ENCODE measurements at places on chromosomes 16 and 17.

DNA sequence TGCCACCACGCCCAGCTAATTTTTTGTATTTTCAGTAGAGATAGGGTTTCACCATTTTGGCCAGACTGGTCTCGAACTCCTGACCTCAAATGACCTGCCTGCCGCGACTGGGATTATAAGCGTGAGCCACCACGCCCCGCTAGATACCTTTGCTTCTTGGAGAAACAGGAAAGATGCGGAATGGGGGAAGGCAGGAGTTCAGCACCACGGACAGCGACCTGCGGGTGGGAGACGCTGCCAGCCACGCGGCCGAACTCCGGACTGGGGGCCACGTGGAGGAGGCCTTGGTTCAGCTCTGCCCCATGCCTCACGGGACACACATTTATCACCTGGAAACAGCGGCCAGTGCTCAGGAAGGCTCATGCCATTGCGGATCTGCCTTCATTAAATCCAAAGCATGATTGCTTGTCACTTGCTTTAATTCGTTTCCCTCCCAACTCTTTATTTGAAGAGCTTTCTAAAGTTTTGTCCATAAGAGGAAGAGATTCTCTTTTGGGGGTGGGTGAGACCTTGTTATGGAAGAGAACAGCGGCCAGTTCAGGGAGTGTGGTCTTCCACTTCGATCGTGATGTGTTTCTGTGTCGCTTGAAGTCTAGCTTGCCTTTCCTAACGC is 219.9 kb downstream of the ENGASE start:
- DNase-seq: peak; percentile 42

- DNase-seq: no peak
Observed at GRCh38 chr17:80108036-80108971, 6.9 kb downstream of the GAA start.

GRCh38 chr17:73986641-73987177 is 216.8 kb upstream of the RPL38 start:
- no peak for DNase-seq

DNA sequence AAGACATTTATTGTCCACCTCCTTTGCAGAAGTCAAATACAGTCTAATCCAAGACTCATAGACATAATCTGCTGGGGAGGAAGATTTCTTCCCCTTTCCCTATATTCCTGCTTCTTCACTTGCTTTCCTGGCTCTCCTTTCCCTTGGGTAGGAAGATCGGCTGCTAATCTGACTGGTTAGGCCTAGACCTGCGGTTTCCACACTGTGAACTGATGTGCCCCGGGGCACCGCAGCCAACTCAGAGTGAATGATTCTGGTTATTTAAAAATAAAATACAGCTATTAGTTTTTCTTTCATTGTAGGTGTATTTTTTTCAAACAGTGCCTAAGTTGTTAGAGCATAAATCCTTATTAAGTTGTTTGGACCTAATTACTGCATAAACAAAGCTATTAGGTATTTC is 78.9 kb downstream of the DNAH3 start:
- DNase-seq: no peak

- DNase-seq: peak; percentile 70
Observed at GRCh38 chr17:40303009-40303657, 5.8 kb upstream of the RARA start.

GRCh38 chr16:60810250-60810649 is 1226.0 kb downstream of the CDH8 start:
- no peak for DNase-seq

DNA sequence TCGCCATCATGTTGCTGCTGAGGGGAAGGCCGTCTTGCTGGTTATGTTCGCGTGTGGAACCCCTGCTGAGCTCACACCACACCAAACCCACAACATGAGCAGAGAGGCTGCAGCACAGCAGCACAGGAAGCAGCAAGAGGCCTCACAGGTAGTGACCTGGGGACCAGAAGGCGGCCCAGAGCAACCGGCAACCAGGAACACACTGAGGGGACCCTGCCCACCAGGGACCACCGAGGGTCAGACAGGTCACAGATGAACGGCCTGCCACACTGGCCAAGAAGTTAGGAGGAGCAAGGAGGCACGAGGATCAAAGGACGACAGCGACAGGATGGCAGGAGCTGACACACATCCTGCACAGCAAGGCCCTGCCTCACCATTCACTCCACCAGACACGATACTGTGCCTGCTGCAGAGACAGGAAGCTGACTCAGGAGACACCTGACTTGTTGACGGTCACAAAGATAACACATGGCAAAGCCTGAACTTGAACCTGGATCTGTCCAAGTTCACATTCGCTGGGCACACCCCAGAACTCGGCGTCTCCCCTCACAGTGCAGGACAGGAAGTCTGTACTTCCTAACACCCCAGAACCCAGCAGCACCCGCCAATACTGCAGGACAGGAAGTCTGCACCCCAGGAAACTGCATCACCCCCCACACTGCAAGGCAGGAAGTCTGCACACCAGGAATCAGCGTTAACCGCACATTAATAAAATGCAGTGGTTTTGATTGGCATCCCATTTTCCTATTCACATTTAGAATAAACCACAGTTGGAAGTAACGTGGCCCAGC is 98.5 kb downstream of the ZNF778 start:
- peak; percentile 82 for DNase-seq

DNA sequence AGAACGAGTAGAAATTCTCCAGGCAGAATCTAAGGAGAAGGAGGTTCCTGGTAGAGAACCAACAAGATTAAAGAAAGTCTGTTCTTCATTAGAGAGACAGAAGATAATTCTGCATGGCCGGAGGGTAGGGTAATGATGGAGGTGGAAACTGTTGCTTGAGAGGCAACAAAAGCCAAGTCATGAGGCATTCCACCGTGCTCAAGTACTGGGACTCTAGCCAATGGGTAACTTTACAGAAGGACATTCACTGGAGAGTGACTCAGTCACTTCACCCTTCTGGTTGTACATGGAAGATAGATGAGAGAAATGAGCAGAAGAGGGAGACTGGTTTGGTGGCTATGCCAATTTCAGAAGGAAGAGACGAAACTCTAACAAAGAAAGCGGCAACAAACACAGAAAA is 53.6 kb upstream of the ANKFN1 start:
- no peak for DNase-seq

GRCh38 chr17:22265807-22266206 is 573.5 kb downstream of the KCNJ18 start:
- no peak for DNase-seq

DNA sequence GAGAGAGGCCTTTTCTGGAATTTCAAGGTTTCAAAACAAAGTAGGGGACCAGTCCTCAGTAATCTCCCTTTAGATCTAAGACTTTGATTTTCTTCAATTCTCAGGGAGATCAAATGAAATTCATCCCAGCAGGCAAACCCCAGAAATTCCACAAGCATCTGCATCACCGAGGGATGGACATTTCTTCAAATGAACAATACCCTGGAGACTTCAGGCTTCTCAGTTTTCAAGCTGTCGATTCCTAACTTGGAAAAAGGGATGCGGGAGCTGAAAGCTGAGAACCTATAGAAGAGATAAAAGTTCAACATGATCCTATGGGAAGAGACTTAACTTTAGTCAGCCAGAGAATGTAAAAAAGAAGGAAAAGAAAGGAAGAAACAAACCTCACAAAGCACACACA is 296.9 kb upstream of the CDH5 start:
- DNase-seq: no peak

GRCh38 chr16:8828541-8829165 is 31.0 kb downstream of the PMM2 start:
- DNase-seq: no peak

- DNase-seq: no peak
Observed at GRCh38 chr17:81398176-81398831, 3.0 kb downstream of the BAHCC1 start.

- DNase-seq: no peak
Observed at GRCh38 chr17:16945136-16945482, 26.8 kb downstream of the TNFRSF13B start.

DNA sequence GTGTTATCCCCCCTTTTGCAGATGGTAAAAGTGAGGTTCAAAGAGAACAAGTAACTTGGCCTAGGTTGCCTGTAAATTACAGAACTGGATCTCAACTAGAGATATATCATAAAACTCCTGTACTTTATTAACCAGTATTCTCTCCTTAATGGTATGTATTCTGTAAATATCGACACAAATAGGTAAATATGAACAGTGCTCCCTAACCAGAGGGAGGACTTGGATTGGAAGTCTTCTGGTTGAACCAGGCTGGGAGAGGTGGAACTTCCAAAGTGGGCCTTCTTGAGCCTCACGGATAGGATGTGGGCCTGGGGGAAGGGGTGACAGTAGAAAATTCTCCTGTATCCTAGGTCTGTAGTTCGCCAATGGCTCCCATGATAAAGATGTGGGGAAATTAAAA is 7.7 kb downstream of the STAT5A start:
- DNase-seq: no peak

- no peak for DNase-seq
Observed at GRCh38 chr17:4506175-4506813, 7.6 kb downstream of the SPNS2 start.

GRCh38 chr16:24337013-24337412 is 80.9 kb downstream of the CACNG3 start:
- no peak for DNase-seq

GRCh38 chr17:676060-676700 is 38.5 kb downstream of the VPS53 start:
- DNase-seq: no peak

DNA sequence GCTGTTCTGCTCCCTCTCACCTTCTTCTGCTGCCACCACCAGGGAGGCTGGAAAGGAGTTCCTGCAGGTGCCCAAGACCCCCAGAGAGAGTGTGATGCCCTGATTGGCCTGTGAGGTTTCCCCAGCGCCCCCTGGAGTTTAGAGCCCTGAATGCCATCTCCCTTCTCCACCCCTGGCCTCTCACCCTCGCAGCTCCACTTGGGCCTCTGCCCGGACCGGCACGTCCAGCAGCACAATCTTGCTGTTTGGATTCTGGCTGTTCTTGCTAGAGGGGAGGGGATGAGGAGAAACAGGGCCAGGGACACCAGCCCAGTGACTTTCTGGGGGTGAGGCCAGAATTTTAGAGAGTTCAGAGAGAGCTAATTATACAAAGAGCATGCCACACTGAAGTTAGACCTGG is 12.5 kb upstream of the FAM171A2 start:
- DNase-seq: no peak

- DNase-seq: no peak
Observed at GRCh38 chr16:50254072-50254471, 12.3 kb upstream of the ADCY7 start.

GRCh38 chr17:40179923-40180659 is 2.8 kb downstream of the RAPGEFL1 start:
- no peak for DNase-seq

DNA sequence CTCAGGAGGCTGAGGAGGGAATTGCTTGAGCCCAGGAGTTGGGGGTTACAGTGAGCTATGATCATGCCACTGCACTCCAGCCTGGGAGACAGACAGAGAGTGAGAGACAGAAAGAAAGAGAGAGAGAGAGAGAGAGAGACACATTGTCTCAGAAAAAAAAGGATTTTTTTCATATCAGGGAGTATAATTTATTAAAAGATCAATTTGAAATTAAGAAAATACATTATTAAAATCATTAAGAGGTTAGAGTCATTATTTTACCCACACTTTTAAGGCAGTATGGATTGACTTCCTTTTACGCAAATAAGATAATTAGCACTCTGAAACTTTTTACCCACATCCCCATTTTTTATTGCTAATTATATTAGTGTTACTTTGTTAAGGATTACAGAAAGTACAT is 804.3 kb downstream of the CDH11 start:
- DNase-seq: no peak

DNA sequence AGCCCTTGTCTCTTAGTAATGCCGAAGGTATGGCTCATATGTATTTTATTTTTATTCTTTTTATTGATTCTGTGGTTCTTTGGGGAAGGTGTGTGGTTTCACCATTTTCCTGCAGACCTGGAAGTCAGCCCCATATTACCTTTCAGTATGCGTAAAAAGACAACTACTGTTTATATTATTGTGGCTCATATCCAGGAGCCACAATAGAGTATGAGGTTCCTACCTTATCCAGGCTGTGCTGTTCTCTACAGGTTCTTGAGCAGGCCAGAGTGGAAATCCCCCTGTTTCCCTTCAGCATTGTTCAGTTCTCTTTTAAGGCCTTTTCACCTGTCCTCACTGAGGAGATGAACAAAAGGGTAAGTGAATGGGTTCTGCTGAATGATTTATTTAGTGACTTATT is 33.2 kb downstream of the REXO5 start:
- DNase-seq: no peak

DNA sequence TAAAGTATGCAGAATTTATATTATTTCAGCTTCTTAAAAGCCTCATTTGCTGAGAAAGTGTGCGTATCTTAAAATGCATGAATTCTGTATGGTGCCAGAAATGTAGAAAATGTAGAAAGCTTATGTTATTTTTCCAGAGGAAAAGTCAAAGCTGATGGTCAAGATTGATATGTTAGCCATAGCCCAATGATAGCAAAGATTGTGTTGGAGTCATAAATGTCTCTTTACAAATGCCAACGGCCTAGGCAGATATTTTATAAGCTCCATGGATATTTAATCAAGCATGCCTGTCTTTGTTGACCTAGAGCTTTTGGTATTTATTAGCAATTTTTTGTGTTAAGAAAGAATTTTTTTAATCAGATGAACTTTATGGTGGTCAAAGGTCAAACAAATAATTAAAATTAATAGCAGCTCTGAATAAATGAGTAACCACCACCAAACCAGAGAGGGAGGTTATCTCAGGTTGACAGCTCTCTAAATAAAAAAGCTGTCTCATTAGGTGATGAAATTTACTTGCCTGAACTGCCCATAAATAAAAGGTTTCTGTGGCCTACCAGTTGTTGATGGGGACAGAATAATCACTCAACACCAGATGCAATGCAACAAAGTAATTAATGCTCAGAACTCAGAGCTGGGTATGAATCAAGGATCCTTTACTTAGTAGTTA is 28.5 kb downstream of the CLEC3A start:
- no peak for DNase-seq

- peak; percentile 40 for DNase-seq
Observed at GRCh38 chr17:7477392-7478275, 1.8 kb downstream of the ZBTB4 start.

- DNase-seq: no peak
Observed at GRCh38 chr17:2580661-2581060, 12.8 kb upstream of the PAFAH1B1 start.

DNA sequence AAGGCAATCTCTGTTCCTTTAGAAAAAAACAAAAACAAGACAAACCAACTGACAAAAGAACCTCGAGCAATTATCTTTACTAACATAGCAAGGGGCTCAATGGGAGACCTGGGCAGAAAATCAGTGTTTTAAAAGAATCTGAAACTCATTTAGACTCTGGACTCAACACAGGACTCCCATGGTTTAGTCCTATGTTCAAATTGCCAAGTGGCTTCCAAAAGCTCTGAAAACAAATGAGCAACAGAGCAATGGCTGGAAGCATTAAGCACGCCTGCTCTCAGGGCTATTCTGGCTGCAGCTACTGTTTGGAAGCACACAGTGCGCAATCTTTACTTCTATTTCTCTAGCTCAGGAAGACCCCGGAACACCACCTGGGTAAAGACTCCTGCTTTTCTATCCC is 162.0 kb downstream of the AATF start:
- no peak for DNase-seq
